A549 treated with DMSO at 1 μM for 4 hours (cell line): ENCODE measurements at places on chromosomes 2 and 18. TPM values are rescaled to one million over a fixed set of nuclear protein-coding genes. Genes with fewer than 3 reads are reported as not detected.

CLEC4F gene
- not detected in 5 replicates for total RNA-seq

VWC2L gene
- not detected in 5 replicates for total RNA-seq

DNAH6 gene
- total RNA-seq = 0.01 to 0.06 TPM (median 0.02 TPM) in 5 replicates

ATRAID gene
- total RNA-seq = 209 to 221 TPM (median 218 TPM) in 5 replicates

PROC gene
- total RNA-seq = 2.9 to 4.5 TPM (median 3.3 TPM) in 5 replicates

NOSTRIN gene
- total RNA-seq = 1.4 to 2.2 TPM (median 1.9 TPM) in 5 replicates

DSG2 gene
- total RNA-seq = 48.7 to 82.8 TPM (median 68.1 TPM) in 5 replicates

CAPN14 gene
- total RNA-seq = 0.03 to 0.07 TPM (median 0.05 TPM) in 4 of 5 replicates, not detected in the other

ANKRD30B gene
- total RNA-seq = not detected in 5 replicates

LRATD1 gene
- total RNA-seq = 0.03 to 0.07 TPM in 2 of 5 replicates, not detected in the others

CNOT9 gene
- total RNA-seq = 41.8 to 53.3 TPM (median 49.7 TPM) in 5 replicates

TRIM43 gene
- 0.05 TPM in 1 of 5 replicates, not detected in the others for total RNA-seq
